ENCODE measurements at places on chromosomes 1 and 21.

GRCh38 chr1:16434501-16434900, 2.7 kb downstream of the SPATA21 start:
- DNase-seq, result no peak

DNA sequence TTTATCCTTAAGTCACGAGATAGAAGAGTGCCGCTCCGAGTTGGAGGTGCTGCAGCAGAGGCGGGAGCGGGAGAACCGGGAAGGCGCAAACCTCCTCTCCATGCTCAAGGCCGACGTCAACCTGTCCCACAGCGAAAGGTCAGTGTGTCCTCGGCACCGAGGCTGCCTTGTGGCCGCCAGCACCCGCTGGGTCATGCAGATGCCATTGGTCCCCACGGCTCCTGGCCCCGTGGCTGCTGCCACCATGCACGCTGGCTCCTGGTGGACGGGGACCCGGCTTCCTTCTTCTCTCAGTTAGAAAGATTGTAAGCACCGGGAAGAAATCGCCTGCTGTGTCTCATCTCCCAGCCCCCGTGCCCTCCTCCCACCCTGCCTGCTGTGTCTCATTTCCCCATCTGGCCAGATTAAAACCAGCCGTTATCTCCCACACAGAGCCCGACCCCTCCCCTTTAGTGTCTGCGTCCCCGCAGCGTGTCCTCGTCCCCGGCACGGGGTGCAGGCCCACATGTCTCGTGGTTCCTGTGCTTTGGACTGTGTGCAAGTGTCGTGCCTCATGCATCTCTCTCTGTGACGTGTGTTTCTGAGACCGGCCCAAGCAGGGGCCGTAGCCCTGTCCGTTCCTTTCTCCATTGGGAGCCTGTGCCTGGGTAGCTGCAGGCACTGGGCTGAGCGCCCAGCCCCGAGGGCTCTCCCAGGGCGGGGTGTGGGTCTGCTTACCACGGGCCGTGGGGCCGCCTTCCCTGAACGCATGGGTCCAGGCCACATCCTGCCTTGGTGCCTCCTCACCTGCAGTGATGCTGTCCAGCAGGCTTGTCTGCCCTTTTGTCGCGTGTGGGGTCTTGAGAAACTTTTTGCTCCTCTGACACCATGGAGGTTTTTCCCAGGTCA, 62.1 kb downstream of the PCNT start:
- DNase-seq, result no peak

DNA sequence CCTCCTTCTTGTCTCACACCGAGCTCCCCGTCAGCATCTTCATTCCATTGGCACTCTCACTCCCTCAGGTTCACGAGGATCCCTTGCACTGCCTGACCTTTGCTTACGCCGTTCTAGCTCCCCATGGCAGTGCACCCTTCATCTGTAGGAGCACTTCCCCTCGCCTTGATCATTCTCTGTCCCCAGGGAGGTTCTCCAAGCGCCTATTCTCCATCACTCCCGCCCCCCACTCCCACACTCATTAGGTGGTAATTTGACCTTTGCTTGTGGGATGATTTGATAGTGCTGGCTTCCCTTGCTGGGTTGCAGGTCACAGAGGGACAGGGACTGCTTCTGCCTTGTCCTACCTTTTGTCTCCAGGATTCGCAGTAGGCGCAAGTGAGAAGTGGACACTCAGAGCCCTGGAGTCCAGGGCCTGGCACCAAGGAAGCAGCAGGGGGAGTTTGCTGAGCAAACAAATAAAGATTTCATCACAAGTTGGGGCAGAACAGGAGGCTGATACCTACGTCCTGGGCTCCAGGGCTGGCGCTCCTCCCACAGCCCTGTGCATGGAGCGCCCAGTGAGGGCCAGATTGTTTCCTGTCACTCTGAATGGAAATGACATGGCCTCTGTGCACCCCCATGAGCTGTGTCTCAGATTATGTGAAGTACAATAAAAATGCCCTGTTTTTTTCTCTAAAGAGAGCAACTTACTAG, 82.0 kb upstream of the RUNX3 start:
- no peak for DNase-seq

DNA sequence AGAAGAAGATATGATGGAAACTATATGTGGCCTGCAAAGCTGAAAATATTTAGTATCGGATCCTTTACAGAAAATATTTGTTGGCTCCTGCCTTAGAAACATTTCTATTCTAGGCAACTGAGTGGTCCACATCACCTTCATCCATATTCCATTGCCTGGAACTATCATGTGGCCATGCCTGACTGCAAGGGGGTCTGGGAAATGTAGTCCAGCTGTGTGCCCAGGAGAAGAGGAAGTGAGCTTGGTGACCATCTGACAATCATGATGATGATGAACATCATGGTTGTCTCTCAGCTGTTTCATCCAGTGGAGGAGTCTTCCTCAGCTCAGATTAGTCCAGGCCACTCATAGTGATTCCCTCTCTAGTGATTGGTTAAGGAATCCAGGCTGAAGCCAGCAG, 61.8 kb upstream of the IFNLR1 start:
- DNase-seq, result no peak

DNA sequence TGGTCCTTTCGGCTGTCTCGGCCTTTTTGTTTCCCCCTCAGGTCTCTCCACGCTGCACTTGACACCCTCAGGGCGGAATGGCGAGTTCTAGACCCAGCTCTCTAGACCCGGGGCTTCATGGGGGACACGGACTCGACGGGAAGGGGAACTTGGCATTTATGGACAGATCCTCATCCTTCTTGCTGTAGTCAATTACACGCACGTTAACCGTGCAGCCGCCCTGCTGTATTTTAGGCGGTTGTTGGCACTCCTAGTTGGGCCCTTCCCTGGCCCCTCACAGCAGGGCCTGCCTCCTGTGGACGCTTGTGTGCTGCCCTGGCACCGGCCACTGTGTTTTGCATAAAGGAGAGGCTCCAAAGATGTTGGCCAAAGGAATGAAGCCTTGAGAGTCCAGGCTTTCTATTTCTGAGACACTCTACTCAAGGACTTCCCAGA, 558 bp upstream of the BTG3 start:
- DNase-seq, result no peak

- no peak for DNase-seq
Measured at GRCh38 chr21:16676391-16676790, 836.5 kb upstream of the CXADR start.

GRCh38 chr1:9542430-9542829, 3.2 kb downstream of the SLC25A33 start:
- DNase-seq, result peak; percentile 32

- no peak for DNase-seq
Measured at GRCh38 chr1:185473186-185473585, 156.1 kb upstream of the IVNS1ABP start.

GRCh38 chr1:107691540-107691939, 273.4 kb downstream of the VAV3 start:
- DNase-seq, result no peak

- DNase-seq, result no peak
Measured at GRCh38 chr1:218369688-218370511, 24.8 kb downstream of the TGFB2 start.

DNA sequence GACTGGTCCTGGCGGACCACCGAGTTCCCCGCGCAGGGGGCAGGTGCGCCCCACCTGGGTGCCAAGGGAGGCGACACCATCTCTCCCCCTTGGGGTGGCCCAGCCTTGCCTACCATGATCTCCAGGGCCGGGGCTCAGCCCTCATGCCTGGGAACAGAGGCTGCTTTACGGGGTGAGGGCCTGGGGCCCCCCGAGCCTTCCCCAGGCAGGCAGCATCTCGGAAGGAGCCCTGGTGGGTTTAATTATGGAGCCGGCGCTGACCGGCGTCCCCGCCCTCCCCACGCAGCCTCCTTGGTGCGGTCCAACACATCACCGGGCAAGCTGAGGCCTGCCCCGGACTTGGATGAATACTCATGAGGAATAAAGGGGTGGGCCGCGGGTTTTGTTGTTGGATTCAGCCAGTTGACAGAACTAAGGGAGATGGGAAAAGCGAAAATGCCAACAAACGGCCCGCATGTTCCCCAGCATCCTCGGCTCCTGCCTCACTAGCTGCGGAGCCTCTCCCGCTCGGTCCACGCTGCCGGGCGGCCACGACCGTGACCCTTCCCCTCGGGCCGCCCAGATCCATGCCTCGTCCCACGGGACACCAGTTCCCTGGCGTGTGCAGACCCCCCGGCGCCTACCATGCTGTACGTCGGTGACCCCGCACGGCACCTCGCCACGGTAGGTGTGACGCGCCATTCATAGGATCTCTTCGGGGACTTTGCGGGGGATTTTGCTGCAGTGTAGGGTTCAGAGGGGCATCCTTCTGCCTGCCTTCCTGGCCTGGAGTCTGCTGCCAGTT, 38.2 kb downstream of the TP73 start:
- no peak for DNase-seq

GRCh38 chr1:199082778-199083389, 444.0 kb downstream of the PTPRC start:
- DNase-seq, result no peak

- no peak for DNase-seq
Measured at GRCh38 chr1:213083112-213083445, 32.0 kb downstream of the RPS6KC1 start.

GRCh38 chr1:235442788-235443429, 61.3 kb downstream of the B3GALNT2 start:
- DNase-seq, result no peak

DNA sequence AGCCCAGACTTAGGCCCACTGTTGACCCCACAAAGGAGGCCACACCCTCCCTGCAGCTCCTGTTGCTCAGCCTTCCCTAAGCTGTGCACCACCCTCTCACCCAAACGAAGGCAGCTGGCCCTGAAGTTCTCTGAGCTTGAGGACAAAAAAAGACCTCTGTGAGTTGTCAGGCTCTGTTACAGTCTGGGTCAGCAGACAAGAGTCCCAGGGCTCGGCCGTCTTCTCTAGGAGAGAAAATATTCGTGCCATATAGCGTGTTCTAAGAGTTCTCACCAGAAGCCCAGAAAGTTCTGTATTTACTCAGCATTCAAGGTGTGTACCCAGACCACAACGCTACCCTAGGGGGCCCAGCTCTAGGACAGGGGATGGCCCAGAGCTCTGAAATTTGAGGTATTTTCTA, 25.5 kb upstream of the LYST start:
- no peak for DNase-seq

DNA sequence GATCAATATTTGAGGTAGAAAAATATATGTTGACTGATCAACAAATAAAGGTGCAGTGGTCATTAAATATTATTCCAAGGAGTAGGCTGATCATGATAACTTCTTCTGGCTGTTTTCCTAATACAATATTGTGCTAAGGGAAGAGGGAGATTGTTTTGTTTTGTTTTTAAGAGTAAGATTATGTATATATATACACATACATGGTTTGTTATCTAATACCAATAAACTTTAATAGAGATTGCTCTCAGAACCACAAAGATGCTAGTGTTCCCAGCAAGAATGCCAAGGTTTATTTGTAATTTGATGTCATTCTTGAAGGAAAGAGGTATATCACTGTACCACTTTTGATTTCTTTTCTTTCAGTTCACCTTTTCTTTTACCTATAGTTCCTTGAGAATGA, 10.1 kb downstream of the CLCA2 start:
- no peak for DNase-seq

DNA sequence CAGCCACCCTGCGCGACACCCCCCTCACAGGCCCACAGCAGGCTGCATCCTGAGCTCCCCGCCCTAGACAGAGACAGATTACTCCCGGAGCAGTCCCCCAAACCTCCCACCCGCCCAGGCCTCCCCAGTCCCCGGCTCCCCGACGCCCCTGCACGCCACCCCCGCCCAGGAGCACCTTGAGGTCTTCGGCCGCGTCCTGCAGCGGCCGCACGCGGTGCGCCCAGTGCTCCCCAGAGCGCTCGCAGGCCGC, 731 bp downstream of the TRIM11 start:
- no peak for DNase-seq

DNA sequence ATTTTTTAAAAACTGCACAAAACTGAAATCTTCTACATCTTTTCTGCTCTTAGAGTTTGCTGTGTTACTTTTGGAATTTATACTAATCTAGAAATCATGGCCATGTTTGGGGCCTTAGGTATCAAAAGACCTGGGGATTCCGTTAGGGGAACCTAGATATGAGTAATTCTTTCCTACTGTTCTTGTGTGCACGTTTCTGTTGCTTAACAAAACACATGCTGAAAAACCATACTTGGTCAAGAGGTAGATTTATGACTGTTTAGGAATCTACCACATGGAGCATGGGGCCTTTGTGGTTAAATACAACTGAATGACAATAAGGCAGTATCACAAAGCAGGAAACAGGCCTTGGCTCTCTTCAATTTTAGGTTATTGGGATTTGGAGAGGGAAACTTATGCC, 291.9 kb upstream of the USP25 start:
- DNase-seq, result no peak

- DNase-seq, result no peak
Measured at GRCh38 chr1:191971447-191971846, 186.8 kb upstream of the RGS18 start.

DNA sequence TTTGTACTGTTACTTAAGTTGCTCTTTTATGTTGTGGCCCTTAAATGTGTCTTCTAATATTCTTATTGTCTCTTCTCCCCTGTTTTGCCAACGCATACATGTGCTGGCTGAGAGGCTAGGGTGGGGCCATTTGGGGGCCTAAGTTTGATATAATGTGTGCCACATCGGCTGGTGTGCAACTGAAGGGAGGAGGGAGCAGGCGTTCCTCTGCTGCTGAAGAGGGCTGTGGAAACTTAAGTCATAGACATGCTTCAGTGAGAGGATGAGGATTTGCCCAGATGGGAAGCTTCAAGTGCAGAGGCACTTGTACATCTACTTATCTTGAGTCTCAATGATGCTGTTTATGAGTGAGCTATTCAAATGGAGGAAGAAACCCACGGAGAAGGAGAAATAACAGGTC, 630.6 kb downstream of the LMO4 start:
- DNase-seq, result no peak
